Left cardiac atrium (tissue), 4 donors: ENCODE measurements at places on chromosomes 11 and 22. TPM values are rescaled to one million over a fixed set of nuclear protein-coding genes. Genes with fewer than 3 reads are reported as not detected.

DNA sequence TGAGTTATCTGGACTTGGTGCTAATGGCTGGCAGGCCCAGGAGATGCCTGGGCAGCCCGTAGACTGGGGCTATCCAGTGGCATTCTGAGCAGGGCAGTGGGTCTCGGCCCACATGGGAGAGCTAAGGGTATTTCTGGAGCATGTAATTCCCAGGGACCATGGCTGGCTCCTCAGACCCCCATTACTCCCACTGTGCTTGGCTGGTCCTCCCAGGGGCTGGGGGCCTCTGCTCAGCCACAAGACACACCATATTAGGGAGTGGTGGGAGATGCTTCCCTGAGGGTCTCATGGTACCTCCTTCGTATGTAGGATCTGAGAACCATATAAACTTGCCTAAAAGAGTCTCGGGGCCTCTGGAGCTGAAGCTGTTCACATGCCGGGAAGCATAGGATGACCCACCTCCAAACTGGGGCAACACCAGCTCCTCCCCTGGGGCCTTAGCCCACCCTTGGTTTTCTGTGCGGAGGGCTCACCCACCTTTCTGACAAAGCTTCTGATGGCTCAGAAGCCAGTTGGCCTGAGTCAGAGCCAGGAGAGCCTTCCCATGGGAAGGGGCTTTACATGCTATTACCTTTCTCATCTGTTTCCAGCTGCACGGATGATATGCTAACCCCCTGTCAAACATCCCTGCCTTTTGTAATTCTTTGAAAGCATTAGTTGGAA is 9.5 kb upstream of the FTH1 start:
- DNase-seq, result no peak

DNA sequence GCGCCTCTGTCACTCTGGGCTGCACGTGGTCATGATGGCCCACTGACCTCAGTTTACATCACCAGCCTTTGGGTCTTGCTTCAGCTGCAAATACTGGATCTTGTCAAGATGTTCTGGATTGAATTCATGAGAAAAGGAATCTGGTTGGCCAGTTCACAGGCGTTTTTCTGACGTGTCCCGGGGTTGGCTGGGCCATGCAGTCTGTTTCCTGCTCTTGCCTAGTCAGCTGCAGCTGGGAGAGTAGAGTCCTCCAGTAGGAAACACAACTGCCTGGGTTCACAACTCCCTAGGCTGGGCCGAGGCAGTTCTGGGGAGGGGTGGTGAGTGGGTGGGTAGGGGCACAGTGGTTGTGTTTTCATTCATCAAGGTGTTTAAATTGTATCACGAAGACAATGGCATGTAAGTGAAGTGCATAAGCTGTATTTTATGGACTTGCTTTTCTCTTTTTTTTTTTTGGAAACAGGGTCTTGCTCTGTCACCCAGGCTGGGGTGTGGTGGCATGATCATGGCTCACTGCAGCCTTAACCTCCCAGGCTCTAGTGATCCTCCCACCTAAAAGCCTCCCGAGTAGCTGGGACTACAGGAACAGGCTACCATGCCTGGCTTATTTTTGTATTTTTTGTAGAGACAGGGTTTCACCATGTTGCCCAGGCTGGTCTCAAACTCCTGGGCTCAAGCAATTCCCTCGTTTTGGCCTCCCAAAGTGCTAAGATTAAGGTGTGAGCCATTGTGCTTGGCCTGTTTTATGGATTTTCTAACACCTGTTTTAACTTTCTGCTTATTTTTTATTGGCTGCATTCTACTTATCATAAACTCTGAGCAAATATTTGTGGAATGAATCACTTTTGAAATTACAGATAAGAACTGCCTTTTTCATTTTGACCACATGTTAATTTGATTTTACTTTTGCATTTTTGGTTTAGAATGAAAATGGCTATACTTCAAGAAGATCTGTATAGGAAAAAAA is 54.0 kb upstream of the PITPNB start:
- no peak for DNase-seq

DNA sequence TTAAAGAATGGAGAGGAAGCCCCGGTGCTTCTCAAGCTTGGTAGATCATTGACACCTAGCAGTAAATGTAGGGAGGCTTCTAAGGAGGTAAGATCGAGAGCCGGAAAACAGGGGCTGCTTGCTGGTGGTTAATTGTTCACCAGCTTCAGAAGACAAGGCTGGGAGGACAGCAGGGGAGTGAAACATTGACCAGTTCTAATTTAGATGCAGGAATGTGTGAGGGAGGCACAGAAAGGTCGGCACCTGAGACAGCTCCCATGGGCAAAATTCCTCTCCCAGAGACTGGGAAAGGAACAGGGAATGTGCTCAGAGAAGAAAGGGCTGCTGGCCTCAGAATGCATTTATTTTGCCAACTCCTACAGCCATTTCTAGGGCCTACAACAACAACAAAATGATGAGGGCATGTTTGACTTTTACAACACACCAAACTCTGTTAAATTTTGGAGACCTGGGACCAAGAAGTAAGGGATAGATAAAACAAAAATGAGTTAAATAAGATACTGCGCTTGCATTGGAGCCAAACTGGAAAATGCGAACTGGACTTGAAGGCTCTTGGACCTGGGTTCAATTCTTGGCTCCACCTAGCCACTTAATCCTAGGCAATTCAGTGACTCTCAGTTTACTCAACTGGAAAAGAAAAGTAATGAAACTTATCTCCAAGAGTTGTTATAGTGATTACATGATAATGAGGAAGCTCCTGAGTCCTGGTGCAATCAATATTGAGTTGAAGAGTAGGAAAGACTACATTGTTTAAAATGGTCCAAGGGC is 31.0 kb downstream of the FZD4 start:
- DNase-seq, result no peak

GRCh38 chr11:103867481-103867880 is 169.0 kb upstream of the DDI1 start:
- no peak for DNase-seq

DNA sequence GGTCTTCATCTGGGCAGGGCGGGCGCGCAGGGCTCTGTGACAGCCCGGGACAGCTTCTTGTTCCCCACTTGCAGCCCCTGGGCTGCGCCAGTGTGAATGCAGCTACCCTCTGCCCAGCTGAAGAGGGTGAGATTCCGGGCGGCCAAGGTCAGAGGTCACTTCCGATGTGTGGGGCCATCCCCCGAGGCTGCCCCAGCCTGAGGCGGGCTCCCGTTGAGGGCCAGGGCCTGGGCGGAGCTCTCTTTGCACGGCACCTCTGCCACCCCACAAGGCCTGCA is 23.9 kb downstream of the MOB2 start:
- DNase-seq, result no peak

DNA sequence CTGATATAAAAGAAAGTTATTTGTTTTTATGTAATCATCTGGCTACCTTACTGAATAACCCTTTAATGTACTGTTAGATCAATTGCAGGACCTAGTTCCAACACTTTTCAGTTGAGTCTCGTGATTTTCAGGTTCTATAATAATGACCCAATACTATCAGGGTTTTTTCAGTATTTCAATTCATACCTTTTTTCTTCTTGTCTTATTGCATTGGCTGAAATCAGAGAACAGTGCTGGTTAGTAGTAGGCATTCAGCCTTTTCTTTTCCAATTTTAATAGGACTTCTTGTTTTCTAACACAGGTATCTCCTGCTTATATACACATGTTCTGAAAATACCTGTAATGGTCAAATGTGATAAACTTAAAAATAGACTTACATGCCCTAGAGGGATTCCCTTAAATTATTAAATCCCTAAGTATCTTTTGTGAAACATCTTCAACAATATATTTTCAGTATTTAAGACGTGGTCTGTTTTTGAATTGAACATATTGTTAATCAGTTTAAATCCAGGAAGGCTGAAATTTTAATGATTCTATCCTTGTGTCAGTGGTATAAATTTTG is 13.6 kb downstream of the ZC3H12C start:
- no peak for DNase-seq

DNA sequence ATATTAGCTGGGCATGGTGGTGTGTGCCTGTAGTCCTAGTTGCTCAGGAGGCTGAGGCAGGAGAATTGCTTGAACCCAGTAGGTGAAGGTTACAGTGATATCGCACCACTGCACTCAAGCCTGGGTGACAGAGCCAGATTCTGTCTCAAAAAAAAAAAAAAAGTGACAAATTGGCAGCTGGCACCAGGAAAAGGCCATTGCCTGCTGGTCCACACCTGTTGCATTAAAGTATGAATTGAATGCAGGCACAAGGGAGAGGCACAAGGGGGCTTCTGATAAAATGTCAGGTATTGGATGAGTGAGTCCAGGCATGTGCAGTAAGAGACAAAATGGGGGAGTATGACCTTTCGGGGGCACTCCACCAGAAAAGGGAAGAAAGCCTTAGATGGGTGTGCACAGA is 28.2 kb downstream of the ZNF70 start:
- no peak for DNase-seq

- no peak for DNase-seq
Measured at GRCh38 chr11:133778161-133778560, 67.2 kb downstream of the SPATA19 start.

DNA sequence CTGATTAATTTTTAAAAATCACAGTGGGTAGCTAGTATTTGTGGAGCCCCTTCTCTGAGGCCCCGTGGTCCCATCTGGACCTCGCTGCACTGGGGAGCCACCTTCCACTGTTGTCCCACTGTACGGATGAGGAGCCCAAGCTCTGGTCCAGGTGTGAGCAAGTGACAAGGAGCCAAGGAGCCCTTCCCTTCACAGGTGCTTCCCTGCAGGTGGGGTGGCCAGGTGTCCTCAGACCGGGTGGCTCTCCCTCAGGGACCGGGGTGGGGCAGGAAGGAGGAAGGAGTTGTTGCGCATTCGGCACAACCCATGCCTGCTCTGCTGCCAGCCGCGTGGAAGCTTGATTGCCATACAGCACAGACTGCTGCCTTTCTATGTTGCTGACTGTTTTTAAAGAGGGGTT is 10.4 kb upstream of the SEPTIN5 start:
- no peak for DNase-seq

GRCh38 chr22:20469110-20469868 is 26.3 kb downstream of the KLHL22 start:
- no peak for DNase-seq

DNA sequence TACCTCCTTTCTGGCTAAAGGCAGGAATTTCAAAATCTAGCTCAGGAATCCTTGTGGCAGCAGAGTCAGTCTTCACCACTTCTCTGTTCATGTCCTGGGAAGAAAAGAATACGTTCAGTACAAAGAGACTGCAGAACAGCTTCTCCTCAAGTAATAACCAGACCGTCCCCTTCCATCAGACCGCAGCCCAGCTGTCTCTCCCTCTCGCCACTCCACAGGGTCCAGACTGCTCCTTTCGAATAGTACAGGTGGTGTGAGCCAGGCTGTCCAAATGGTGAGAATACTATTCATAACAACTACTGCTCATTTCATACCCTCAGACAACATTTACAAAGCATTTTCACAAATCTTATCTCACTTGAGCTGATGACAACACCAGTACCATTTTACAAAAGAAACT is 857 bp downstream of the ZPR1 start:
- DNase-seq, result no peak

Gene RIC3
- 13.8 TPM for total RNA-seq

Gene PKNOX2
- total RNA-seq, result 14.4 TPM

Gene MS4A12
- not detected for total RNA-seq

Gene INCENP
- 15.4 TPM for total RNA-seq

Gene SYCE3
- not detected for total RNA-seq

Gene SC5D
- total RNA-seq, result 29.5 TPM

Gene OR51I1
- not detected for total RNA-seq

Gene MEN1
- total RNA-seq, result 9.0 TPM

Gene KRTAP5-8
- not detected for total RNA-seq

Gene VSIG10L2
- 0.56 TPM for total RNA-seq

Gene TP53I11
- total RNA-seq, result 96.4 TPM
